ENCODE measurements at places on chromosomes 5 and 9.

GRCh38 chr9:124758061-124758460 is 13.1 kb downstream of the NR6A1 start:
- DNase-seq: peak; percentile 82

DNA sequence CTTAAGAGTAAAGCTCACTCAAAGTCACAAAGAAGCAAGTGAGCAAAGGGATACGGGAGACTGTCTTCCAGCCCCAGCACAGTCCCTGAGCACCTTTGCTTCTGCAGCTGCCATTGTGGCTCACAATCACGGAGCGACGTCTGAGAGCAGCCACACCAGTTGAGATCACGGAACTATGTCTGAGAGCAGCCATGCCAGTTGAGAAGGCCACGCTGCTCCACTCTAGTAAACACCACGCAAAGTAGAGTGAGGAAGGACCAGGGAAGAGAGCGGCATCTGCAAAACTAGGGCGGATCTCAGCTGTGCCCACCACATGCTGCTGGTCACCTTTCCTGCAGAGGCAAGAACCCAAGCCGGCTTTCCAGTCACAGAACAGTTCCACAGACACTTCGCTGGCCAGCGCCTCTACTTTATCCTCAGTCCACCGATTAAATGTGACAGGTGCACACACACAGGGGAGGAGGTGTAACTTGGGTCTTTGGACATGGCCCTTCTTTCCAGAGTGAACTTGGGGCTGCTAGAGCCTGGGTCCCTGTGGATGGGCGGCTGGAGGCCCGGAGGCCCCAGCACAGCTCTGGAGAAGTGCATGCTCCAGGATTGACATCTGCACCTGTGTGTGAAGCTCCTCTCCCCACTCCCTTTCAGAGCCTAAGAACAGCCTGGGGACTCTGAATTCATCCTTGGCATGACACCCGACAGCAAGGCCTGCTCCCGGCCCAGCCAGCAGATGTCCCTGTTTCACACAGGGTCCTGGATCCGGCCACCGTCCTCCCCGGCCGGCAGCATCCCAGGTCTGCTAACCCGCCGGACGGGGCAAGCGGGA is 324.9 kb upstream of the IRX4 start:
- DNase-seq: no peak

GRCh38 chr5:73496984-73497457 is 1.2 kb upstream of the BTF3 start:
- peak; percentile 23 for DNase-seq

DNA sequence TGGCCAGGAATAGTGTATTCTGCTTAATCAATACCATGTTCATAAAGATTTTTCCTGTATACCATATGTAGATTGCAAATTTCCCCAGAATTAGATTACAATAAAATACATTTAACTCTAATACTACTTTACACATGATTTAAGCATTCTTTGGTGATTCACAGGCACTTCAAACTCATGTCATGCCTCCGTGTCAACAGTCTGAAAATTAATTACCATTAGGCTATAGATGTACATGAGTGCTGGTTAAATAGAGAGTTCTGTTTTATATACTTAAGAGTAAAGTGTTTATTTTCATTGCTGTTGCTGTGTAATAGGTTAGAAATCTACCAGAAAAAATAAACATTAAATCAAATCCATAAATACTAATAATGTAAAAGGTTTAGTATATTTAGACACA is 159.8 kb downstream of the ZSWIM6 start:
- DNase-seq: no peak

GRCh38 chr5:168962306-168962705 is 338.6 kb downstream of the SLIT3 start:
- no peak for DNase-seq

- no peak for DNase-seq
These were observed 164.8 kb downstream of the HSD17B3 start for GRCh38 chr9:96136992-96137670.

DNA sequence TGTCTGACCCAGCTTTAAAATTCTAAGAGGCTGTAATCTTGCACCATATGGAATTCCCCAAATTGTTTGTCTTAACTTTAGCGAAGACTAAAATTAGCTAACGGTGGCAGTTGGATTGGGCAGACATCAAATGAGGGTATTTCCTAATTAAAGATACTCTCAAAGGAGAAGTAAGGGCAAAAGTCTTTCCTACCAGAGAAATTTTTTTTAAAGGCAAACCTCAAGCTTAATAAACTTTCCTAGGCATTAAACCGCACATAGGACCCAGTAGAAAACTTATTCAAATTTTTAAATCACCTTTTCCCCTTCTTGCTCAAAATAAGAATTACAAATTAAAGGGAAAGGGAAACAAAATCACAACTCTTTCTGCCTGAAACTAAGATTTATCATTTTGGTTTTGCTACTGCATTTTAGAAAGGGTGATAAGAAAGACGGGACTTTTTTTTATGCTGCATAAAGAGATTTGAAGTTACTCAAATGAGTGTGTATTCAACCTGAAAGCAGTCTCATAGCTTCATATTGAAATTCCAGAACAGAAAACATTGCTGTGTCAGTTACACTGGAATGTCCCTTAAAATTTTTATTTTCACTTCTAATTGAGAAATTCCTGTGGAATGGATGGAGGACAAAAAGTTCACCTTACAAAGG is 189.1 kb upstream of the PTGER4 start:
- DNase-seq: peak; percentile 93

DNA sequence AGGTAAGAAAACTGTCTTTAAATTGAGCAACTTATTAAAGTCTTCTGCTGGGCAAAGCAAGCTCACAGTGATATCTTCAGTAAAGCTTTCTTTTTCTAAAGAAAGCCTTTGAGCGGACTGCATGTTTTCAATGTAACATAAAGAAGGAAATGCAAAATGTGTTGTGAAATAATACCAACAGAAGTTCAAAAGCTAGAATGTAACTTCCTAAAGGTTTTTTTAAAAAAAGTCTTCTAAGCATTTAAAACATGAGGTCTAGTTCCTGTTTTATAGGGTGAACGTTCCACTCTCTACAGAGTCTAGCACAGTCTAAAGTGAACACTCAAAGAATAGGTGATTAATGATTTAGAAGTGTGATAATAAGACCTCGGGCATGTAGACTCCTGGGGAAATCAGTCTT is 62.9 kb downstream of the DENND1A start:
- peak; percentile 95 for DNase-seq
